ENCODE measurements at places on chromosomes 12 and 14.

DNA sequence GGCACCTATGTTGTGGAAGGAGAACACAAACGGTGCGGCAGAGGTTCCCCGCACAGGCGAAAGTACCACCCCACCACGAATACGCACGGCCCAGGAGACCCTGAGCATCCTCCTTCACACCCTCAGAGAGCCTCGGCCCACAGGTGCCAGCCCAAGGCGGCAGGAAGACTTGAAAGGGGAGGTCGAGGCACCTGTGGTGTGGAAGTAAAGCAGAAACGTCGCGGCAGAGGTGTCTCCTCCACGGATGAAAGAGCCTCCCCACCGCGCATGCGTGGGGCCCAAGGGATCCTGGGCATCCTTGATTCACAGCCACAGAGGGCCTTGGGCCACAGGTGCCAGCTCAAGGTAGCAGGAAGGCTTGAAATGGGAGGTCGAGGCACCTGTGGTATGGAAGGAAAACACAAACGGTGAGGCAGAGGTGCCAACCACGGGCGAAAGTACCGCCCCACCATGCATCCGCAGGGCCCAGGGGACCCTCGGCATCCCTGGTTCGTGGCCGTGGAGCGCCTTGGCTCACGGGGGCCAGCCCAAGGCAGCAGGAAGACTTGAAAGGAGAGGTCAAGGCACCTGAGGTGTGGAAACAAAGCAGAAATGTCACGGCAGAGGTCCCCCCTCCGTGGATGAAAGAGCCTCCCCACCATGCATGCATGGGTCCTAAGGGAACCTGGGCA lies 380.1 kb downstream of the ALG10 start:
- DNase-seq = no peak

GRCh38 chr14:92459950-92460421 lies 53.6 kb upstream of the RIN3 start:
- no peak for DNase-seq

DNA sequence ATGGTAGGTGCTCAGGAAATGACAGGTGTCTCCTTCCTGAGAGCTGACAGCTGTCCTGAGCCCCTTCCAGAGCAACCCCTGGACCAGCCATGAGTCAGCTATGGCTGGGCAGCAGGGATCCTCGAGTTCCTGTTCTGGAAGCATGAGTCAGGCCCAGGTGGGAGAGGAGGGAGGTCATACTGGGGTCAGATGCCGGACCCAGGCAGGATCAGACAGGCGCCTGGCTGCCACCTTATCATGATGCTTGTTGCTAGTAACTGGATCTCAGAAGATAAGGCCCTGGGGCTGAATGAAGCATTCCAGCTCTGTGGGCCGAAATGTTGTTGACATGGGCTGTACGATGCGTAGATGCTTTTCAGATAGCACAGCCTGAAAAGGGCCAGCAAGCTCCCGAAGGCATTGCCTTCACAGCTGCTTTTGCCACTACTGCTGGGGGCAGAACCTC lies 17.4 kb upstream of the KRT7 start:
- no peak for DNase-seq

DNA sequence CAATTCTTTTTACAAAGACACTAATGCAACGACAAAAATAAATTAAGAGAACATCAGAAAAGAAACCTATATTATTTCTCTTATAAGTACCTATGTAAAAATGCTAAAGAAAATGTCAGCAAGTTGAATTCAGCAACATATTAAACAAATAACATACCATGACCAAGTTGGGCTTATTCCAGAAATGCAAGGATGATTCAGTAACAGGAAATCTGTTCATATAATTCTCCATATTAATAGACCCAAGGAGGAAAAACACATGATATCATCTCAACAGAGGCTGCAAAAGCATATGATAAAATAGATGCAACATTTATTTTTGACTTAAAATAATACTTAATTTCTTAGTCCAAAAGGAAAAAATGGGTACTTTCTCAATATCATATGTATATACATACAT lies 25.1 kb upstream of the GPHB5 start:
- no peak for DNase-seq

DNA sequence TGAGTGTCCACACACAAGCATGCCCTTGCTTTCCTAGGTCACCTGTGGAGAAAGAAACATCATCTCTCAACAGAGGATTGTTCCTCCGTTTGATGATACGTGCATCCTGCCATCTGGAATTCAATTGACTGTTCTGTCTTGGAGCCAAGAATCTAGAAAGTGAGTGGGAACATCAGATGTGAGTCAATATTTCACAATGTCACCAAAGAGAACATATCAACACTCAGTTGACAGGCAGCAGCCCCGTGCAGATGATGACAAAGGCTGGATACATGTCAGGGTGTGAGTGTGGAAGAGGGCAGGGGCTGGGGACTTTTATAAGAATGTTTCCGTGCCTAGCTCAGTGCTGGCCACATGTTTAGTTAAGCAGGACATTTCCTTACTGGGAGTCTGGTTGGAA lies 76.1 kb downstream of the TBC1D30 start:
- no peak for DNase-seq

Measured in NCI-H1092 treated with DMSO at 0.1 percent for 48 hours (cell line).